ENCODE measurements at places on chromosomes 5 and 9. TPM values are rescaled to one million over a fixed set of nuclear protein-coding genes. Genes with fewer than 3 reads are reported as not detected.

The CACNA1B gene
- total RNA-seq = under 0.01 TPM

The AK1 gene
- total RNA-seq = 18.3 TPM

The IFT74 gene
- total RNA-seq = 28.6 TPM

The PAEP gene
- not detected for total RNA-seq

The SPINK7 gene
- not detected for total RNA-seq
